ENCODE measurements at places on chromosomes 6 and 20.

GRCh38 chr6:142326540-142326939 lies 24.7 kb downstream of the ADGRG6 start:
- no peak for DNase-seq

DNA sequence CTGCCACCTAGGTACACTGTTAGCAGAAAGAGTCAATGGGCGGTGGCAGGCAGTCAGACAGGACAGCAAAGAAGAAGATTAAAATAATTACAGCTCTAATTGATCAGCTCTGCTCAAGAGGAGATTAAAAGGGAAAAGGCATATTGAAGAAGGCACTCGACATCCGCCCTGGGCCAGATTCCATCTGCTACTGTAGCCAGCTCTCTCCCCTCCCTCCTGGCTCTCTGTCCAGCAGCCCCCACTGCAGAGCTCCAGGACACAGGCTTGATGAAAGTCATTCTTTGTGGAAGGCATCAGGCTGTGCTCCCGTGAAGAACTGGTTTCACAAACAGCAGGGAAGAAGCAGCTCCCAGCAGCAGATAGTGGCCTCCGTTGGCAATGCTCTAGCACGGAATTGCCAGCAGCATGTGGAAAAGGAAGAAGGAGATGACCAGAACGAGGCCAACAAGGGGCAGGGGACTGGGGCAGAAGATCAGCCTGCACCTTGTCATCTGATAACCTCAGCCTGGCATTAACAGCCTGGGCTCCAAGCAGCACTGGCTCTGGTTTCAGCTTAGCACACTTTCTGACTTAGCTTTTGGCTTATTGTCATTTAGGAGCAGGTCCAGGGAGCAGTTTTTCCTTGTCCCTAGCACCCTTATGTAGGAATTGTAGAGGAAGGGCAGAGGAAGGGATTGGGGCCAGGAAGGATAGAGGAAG lies 465.9 kb downstream of the KIF16B start:
- peak; percentile 36 for DNase-seq

GRCh38 chr6:135114355-135115145 lies 59.9 kb upstream of the HBS1L start:
- DNase-seq = no peak

- no peak for DNase-seq
These were observed 100.7 kb upstream of the STMND1 start for GRCh38 chr6:17001188-17001587.

- no peak for DNase-seq
These were observed 399 bp upstream of the REPS1 start for GRCh38 chr6:138988469-138988834.

- no peak for DNase-seq
These were observed 5.8 kb upstream of the WFDC2 start for GRCh38 chr20:45463709-45464108.

DNA sequence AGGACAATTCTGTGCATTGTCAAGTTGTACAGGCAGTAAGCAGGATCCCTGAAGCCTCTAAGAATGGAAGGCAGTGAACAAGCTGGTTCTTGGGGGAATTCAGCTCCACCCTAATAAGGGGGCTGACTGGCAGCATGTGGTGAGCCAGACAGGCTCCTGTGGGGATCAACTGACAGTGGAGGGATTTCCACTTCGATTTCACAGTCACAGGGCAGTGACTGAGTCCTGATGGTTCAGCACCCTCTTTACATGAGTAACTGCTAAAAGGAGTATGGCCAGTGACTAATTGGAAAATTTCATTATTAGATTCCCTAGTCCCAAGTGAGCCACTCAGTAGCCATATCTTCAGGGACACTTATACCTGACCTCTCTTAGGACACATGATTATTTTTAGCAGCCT lies 78.4 kb downstream of the NDUFAF5 start:
- DNase-seq = no peak

- DNase-seq = no peak
These were observed 93.1 kb upstream of the HEY2 start for GRCh38 chr6:125656287-125656870.

DNA sequence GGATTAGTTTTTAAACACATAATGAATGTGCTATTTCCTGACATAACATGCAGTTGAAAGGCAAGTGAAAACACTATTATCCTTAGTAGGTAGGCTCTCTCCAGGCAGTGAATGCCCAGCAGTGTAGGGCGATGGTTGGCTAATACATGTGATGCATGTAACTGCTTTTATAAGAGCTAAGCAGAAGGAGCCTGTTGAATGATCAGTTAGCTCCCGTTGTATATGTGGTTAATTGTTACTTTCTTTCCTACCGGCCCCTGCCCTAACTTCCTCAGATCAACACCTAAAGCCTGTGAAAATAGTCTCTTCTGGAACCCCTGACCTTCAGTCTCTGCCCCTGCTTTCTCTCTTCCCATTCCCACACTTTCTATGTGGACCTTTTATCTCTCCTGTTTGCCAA lies 10.5 kb downstream of the SOX4 start:
- DNase-seq = no peak

DNA sequence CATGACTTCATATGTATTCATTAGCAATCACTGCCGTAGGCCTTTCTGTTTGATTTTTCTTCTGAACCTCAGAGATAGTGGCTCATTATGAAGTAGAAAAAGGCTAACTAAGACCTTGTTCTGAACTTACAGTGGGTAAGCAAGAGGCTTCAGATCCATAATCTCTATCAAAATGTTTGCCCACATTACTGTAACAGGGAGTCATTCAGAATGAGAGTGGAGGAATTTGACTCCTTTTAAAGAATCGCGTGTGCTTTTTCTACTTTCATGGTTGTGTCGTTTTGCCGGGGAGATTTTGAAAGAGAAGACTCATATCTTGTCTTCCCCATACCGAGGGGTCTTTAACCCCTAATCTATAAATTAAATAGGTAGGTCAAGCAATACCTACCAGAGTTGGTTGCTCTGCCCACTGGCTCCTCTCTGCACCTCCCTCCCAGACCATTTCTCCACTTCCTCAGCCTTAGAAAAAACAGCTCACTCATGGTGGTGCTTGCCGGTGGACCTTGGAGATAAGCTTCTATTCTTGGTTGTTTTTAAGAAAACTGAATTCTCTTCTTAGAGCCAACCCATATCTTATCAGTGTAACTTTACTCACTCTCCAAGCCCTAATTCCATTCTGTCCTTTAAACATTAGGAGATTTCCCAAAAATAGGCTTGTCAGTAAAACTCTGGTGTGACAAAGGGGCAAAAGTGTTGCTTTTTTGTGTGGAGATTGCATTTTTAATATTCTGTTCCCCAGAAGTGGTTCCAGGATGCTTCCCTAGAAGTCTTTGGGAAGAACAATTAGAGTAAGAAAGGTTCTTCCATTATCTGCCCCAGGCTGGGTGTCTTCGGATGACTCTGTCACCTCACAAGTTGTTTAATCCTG lies 56.6 kb downstream of the E2F3 start:
- no peak for DNase-seq

DNA sequence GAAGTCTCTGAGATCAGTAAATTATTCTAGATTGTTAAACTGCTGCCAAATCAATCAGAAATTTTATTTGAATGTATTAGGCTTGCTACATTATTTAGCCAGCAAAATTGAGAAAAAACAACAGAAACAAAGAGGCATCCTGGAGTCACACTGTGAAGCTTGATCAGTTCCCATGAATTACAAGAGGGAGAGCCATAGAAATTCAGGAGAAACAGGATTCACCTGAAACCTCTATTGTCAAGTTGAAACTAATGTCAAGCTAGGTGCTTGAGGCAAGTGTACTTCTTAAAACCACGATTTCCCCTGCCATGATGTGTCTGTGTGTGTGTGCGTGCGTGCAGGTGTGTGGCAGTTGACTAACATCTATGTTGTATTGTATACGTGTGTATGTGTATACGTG lies 439.1 kb upstream of the NOX3 start:
- DNase-seq = no peak

- DNase-seq = no peak
These were observed 2.9 kb downstream of the NRN1 start for GRCh38 chr6:6003621-6004366.

- no peak for DNase-seq
These were observed 28.4 kb upstream of the SDHAF4 start for GRCh38 chr6:70538376-70538775.

GRCh38 chr6:119226089-119226488 lies 123.5 kb downstream of the MAN1A1 start:
- DNase-seq = no peak

DNA sequence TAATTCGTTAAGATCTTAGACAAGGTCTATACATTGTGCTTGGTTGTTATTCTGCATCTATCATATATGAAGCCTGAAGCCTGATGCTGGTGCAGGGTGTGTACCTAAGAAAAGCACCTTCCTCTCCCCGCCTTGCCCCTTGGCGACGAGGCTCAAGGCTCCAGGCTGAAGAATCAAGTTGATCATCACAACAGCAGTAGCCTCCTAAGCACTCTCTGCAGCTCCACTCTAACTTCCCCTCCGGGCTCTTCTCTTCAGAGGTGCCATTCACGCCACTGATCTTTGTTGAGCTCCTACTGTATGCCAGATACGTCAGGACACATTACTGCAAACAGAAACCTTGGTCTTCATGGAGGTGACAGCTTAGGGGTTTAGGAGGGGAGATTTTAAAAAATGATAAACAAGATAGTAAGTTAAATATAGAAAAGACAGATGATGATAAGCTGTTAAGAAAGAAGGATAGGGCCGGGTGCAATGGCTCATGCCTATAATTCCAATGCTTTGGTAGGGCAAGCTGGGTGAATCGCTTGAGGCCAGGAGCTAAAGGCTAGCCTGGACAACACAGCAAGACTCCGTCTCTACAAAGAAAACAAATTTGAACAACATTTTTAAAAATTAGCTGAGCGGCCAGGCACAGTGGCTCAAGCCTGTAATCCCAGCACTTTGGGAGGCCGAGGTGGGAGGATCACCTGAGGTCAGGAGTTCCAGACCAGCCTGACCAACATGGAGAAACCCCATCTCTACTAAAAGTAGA lies 38.4 kb upstream of the ZNF217 start:
- no peak for DNase-seq

DNA sequence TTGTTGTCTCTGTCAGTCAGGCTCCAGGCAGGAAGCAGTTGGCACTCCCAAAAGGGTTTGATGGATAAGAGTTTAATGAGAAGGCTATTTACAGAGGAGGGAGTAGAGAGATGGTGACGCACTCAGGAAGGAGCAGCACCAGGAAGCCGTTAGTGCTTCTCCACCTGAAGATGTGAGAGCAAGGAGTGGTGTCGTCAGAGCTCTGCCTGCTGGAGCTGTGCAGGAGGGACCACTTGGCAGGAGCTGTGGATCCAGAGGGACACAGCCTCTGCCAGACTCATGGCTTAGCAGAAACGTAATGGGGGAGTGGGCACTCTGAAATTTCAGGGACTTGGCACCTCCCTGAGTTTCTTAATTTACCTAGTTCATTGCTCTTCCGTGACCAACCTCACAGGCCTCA lies 16.8 kb downstream of the DAAM2 start:
- no peak for DNase-seq

GRCh38 chr6:62740171-62740570 lies 454.1 kb upstream of the KHDRBS2 start:
- no peak for DNase-seq

GRCh38 chr6:23415819-23416427 lies 710.1 kb upstream of the NRSN1 start:
- no peak for DNase-seq

DNA sequence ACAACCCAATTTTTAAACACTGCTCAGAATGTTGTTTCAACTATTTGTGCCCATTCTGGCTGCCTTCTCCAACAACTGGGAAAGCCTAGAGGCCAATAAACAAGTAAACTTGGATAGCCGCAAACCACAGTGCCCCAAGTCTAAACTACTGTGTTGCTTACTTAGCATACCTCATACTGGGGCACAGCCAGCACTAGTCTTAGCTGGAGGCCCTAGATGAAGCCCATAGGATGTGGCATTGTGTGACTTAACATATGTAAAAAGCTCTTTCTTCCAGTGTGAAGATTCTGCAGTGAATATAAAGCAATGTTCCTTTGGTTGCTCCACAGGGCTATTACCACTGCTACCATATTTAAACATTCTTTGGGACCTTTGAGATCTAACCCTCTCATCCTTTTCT lies 564.3 kb upstream of the NRSN1 start:
- no peak for DNase-seq

GRCh38 chr20:33636776-33637175 lies 25.4 kb upstream of the C20orf144 start:
- DNase-seq = no peak

GRCh38 chr6:148968771-148969602 lies 222.2 kb downstream of the UST start:
- DNase-seq = no peak

- no peak for DNase-seq
These were observed 11.8 kb downstream of the C20orf203 start for GRCh38 chr20:32661820-32662528.

- DNase-seq = no peak
These were observed 228.1 kb upstream of the RIN2 start for GRCh38 chr20:19530006-19530405.

DNA sequence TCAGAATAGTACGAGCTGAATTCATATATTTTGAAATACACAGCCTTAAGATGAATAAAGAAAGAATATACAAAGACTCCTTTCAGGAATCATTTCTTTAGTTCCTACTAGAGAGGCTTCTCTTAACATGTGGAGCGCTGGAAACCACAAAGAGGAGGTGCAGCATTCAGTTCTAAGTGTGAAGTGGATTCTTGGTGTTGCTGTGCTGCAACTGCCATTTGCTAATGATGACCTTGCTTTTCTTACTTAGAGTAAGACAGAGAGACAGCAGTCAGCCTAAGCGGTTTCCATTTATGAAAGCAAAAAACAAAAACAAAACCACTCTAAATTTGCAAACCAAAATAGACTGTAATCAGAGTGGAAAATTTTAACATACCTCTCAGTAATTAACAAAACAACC lies 629.0 kb downstream of the EPHA7 start:
- no peak for DNase-seq

GRCh38 chr6:91462241-91462640 lies 875.4 kb upstream of the MAP3K7 start:
- no peak for DNase-seq

Data from NCI-H1092 (cell line).